ENCODE measurements at places on chromosomes 4 and X. TPM values are rescaled to one million over a fixed set of nuclear protein-coding genes. Genes with fewer than 3 reads are reported as not detected.

GPR78 gene
- total RNA-seq: 0.26 TPM

TNMD gene
- total RNA-seq: not detected

NPY5R gene
- total RNA-seq: not detected

TIGD4 gene
- 0.24 TPM for total RNA-seq

GLA gene
- 30.4 TPM for total RNA-seq

TMEM271 gene
- not detected for total RNA-seq

EVC2 gene
- 11.7 TPM for total RNA-seq

UGT2B17 gene
- total RNA-seq: not detected

Data from epithelial cell of alveolus of lung (primary cell).